NCI-H187 treated with DMSO at 0.1 percent for 48 hours (cell line): ENCODE measurements at places on chromosomes 5 and 9.

DNA sequence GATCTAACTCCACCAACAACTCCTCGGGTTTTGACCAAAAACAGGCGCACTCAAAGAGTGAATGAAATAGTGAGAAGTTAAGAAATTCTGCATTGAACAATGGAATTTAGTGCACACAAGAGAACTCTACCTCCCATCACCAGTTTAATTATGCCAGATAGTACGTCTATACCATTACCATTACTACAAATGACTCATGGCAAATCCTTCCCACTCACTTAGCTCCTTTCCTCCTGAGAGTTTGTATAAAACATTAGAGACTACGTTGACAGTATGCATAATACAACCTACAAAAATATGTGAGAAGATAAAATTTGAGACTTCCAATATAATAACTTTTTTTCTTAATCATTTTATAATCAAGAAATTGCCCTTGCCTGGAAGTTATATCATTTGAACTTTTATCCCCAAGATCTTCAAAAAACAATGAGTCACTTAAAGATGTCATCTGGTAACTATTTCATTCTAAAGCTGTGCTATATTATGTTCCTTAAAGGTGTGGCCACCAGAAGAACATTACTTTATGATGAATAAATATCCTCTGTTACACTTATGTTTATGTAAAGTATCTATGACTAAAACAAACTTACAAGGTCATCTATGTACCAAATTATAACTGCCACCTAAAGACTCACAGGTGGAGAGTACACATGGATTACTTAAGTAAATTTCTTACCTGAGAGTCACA lies 297.9 kb upstream of the PTGER4 start:
- no peak for DNase-seq

DNA sequence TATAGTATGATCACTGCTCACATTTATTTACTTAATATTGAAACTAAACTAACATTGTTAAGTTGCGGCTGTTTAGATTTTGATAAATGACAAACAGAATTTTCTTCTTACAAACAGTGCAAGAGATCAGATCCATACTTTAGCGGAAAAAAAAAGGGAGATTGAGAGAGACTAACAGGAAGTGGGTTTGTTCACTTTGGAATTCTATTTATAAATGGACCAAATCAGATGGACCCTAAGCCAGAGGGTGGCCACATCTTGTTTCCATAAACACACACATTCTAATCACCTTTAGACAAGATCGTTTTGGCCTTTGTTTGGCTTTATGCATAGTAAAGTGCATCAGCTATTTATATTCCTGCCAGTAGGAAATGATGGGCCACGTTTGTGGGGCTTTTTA lies 381.4 kb upstream of the CD180 start:
- no peak for DNase-seq

DNA sequence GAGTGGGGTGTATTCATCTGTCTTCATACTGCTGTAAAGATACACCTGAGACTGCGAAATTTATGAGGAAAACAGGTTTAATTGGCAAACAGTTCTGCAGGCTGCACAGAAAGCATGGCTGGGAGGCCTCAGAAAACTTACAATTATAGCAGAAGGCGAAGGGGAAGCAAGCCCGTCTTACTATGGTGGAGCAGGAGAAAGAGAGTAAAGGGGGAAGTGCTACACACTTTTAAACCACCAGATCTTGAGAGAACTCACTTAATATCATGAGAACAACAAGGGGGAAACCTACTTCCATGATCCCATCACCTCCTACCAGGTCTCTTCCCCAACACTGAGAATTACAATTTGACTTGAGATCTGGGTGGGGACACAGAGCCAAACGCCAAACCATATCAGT lies 12.5 kb upstream of the NREP start:
- DNase-seq: no peak

DNA sequence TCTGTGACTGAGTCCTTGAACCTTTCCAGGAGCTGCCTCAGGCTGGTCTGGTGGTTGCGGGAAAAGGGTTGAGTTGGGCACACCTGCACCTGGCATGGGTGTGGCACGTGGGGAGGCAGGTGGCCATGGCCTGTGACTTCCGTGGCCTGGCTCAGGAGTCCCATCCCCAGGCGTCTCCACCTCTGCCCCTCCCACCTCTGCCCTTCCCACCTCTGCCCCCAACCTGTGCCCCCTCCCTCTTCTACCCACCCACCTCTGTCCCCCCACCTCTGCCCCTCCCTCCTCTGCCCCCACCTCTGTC lies 1.9 kb upstream of the QRFP start:
- DNase-seq: no peak

DNA sequence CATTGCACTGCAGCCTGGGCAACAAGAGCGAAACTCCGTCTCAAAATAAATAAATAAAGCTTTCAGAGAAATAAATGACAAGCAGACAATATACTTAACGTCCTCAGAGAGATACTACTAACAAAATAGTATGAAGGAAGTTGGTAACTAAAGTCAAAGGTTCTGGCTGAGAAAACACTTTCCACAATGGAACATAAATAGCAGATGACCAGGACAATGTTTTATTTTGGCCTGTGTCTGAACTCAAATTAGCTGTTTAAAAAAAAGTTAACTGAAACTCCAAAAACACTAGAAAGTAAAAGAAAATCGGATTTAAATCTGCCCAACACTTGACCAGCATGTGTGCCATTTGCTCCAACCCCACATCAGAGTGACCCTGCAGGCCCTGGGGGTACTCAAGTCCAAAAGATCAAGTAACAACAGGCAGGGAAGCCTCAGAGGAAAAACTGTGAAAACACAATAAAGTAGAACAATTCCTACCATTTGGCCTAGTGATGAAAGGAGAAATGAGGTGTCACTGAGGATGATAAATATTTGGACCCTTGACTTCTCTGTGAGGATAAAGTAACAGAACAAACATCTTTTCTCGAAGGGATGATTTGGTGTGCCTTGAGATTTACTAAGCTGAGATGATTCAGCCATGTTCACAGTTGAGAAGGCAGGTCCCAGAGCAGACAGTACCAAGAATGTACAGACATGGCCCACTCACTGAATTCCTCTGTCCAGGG lies 47.7 kb downstream of the LHFPL2 start:
- DNase-seq: no peak

GRCh38 chr9:26779062-26779461 lies 113.5 kb downstream of the CAAP1 start:
- DNase-seq: no peak

DNA sequence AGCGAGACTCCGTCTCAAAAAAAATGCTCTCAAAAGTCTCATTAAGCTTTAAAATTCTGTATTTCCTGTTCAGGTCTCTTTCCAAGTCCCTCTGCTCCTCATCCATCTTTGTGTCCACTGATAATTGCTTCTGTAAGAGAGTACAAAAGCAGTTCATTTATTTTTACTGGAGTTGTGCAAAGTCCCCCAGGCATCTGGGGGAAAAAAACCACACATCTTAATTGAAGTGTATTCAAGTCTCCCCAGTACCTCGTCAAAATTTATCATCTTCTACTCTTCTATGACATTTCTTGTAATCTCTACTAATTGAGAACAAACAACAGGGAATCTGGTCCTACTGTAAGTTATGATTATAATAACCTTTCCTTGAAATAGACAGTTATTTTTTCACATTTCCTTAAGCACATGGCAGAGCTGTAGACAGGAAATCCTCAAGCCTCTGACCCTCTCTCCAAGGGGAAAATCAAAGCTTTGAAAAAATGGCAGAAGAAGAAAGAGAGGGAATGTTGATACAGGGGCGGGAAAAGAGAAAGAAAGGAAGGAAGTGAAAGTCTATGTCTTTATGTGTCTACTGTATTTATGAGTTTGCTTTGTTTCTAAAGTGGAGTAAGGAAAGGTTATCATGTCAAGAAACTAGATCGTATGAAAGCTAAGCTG lies 51.5 kb downstream of the RAI14 start:
- DNase-seq: no peak

GRCh38 chr5:1445313-1445688 lies at the start of gene SLC6A3:
SLC6A3 (minus strand) TSS chr5:1445440; CDS start chr5:1443197, 2,243 bp downstream.
- no peak for DNase-seq

DNA sequence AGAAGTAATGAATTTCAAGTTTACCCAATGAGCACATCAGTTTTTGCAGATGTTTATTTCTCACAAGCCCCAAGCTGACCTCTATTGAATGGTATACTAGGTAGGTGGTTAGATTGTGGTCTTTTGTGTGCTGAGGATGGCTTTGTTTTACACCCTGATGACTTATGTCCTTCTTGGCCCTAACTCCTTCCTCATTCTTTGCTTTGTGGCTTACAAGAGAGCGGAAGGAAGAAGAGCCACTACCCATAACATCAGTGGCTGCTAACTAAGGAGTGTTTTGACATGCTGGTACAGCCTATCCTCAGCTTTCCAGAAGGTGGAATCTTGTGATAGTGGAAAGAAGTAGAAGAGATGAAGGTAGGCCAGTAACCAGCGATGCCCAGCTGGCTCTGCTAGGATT lies 85.7 kb upstream of the NTRK2 start:
- DNase-seq: no peak

- DNase-seq: no peak
Measured at GRCh38 chr9:99731950-99732349, 89.7 kb upstream of the NR4A3 start.

GRCh38 chr5:17230808-17231525 lies 13.5 kb downstream of the BASP1 start:
- DNase-seq: no peak
